ENCODE measurements at places on chromosomes 2 and 18.

DNA sequence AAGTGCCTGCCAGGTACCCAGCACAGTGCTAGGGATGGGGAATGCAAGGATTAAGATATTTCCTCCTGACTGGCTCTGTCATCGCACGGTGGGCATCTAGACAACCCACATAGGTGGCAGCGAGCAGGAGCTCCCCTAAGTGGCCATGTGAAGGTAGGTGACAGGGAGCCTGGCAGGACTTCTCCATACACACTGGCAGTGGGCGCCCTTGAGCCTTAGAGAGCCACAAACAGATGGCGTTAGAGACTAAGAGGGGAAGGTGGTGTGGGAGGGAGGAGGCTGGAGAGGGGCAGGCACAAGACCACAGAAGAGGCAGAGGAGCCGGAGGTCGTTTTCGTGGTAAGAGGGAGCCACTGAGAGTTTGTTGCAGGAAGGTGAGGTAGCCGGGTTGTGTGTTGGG lies 15.2 kb downstream of the PRELID3A start:
- H3K36me3 ChIP-seq = peaks cover 10% of the 10 kb centered on the region
- no peak for DNase-seq
- H3K4me3 ChIP-seq = no peak overlapping the region
- H3K27ac ChIP-seq = no peak overlapping the region
- no peaks in the 10 kb centered on the region for H3K27me3 ChIP-seq
- peaks cover 9% of the 10 kb centered on the region for H3K4me1 ChIP-seq

DNA sequence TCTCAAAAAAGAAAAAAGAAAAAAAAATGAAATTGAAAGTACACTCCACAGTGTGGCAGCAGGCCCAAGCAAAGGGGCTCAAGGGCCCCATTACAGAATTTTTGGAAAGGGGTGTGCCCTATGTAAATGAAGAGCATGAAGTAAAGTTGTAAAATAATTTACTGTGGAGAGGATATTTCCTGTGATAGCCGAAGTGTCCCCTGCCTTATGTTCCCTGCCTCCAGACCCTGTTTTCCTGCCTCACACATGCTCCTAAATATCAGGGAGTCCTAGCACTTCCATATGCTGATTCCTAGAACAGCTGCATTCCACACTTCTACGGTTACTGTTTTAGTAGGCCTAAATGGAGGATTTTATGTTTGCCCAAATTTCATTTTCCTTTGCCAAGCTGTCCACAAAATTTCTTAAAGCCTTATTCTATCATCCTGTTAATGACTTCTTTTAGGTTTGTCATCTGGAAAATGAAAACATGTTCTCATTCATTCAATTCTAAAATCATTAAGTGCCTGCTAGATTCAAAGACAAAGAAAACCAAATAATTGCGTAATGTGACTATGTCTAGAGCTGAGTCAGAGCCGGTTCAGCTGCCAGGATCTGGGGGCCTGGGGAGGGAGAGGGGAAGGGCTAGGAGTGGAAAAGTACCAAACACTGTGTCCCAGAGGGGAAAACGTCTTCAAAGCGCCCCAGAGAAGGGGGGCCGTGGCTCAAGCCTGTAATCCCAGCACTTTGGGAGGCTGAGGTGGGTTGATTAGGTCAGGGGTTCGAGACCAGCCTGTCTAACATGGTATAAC lies 25.9 kb upstream of the IMPA2 start:
- H3K36me3 ChIP-seq = no peaks in the 10 kb centered on the region
- H3K27me3 ChIP-seq = no peaks in the 10 kb centered on the region
- H3K4me1 ChIP-seq = peaks cover 18% of the 10 kb centered on the region
- peak; percentile 80 for DNase-seq
- no peak overlapping the region for H3K4me3 ChIP-seq

GRCh38 chr18:51153659-51154371 lies 43.7 kb downstream of the MEX3C start:
- no peak overlapping the region for H3K27ac ChIP-seq
- H3K4me1 ChIP-seq = no peaks in the 10 kb centered on the region
- no peaks in the 10 kb centered on the region for H3K27me3 ChIP-seq

DNA sequence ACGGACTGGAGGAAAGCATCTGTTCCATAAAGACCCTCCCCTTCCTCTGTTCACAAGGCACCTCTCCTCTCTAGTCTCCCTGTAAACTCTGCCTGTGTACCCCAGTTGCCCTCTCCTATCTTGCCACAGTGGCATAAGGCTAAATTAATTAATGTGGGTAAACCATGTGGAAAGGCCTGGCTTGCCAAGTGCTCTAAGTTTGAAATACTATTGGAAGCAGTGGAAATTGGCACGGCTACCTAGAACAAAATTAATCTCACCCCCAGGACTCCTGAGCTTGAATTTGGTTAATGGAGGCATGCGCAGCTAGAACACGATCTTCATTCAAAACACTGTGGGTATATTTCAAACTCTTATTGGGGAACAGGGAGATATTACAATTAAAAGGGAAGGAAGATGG lies 19.2 kb upstream of the SLC14A2 start:
- H3K36me3 ChIP-seq = no peaks in the 10 kb centered on the region
- H3K27ac ChIP-seq = no peak overlapping the region
- no peak for DNase-seq
- no peak overlapping the region for H3K4me3 ChIP-seq
- no peaks in the 10 kb centered on the region for H3K4me1 ChIP-seq

- no peak overlapping the region for H3K4me3 ChIP-seq
- DNase-seq = no peak
- H3K27me3 ChIP-seq = no peaks in the 10 kb centered on the region
- H3K4me1 ChIP-seq = peaks cover 9% of the 10 kb centered on the region
Observed at GRCh38 chr2:46392561-46393346, 86.6 kb upstream of the TMEM247 start.

GRCh38 chr2:100013892-100014677 lies 128.3 kb downstream of the AFF3 start:
- DNase-seq = peak; percentile 62
- no peaks in the 10 kb centered on the region for H3K27me3 ChIP-seq
- peaks cover 10% of the 10 kb centered on the region for H3K4me1 ChIP-seq
- H3K27ac ChIP-seq = no peak overlapping the region
- H3K4me3 ChIP-seq = no peak overlapping the region

- no peaks in the 10 kb centered on the region for H3K36me3 ChIP-seq
- H3K4me3 ChIP-seq = no peak overlapping the region
- H3K4me1 ChIP-seq = no peaks in the 10 kb centered on the region
- no peaks in the 10 kb centered on the region for H3K27me3 ChIP-seq
Observed at GRCh38 chr2:41954304-41955291, 93.2 kb upstream of the PKDCC start.

- H3K36me3 ChIP-seq = no peaks in the 10 kb centered on the region
- no peak overlapping the region for H3K4me3 ChIP-seq
Observed at GRCh38 chr2:190646780-190647522, 1.9 kb upstream of the NAB1 start.

GRCh38 chr2:44836174-44836573 lies 105.3 kb upstream of the SIX3 start:
- H3K36me3 ChIP-seq = no peaks in the 10 kb centered on the region
- H3K4me1 ChIP-seq = no peaks in the 10 kb centered on the region
- H3K27ac ChIP-seq = no peak overlapping the region
- DNase-seq = no peak
- H3K4me3 ChIP-seq = no peak overlapping the region

DNA sequence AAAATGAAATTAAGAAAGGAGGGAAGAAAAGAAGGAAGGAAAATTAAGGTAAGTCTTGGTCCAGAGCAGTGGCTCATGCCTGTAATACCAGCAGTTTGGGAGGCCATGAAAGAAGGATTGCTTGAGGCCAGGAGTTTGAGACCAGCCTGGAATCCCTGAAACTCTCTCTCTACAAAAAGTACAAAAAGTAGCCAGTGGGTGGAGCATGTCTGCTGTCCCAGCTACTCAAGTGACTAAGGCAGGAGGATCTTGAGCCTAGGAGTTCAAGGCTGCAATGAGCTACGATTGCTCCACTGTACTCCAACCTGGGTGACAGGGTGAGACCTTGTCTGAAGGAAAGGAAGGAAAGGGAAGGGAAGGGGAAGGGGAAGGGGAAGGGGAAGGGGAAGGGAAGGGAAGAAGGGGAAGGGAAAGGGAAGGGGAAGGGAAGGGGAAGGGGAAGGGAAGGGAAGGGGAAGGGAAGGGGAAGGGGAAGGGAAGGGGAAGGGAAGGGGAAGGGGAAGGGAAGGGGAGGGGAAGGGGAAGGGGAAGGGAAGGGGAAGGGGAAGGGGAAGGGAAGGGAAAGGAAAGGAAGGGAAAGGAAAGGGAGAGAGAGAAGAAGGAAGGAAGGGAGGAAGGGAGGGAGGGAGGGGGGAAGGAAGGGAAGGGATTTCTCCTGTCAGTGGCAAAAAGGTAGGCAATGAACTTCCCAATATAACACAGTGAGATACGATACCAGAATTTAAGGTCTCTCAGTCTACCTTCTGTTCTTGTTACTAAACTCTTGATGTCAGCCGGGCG lies 412.8 kb downstream of the CMPK2 start:
- no peak for DNase-seq
- H3K27me3 ChIP-seq = no peaks in the 10 kb centered on the region
- no peaks in the 10 kb centered on the region for H3K4me1 ChIP-seq
- no peak overlapping the region for H3K27ac ChIP-seq

DNA sequence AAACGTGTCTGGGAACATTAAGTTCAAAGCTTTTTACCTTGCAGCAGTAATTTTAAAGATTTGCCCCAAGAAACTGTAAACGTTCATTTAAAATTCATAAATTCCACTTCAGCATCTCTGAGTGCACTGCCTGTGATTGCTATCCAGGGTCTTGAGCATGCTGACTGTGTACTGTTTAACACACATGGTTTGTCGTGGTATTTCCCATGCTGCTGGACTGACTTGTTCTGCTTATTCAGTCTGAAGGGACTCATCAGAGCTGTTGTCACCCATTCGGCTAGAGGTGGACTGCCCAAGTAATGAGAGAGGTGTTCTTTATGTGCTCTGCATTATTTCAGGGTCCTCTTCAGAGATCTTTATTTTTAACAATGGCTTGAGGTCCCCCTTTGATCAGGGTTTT lies 53.1 kb downstream of the RHBDD1 start:
- H3K27ac ChIP-seq = no peak overlapping the region
- DNase-seq = no peak
- H3K4me3 ChIP-seq = no peak overlapping the region
- no peaks in the 10 kb centered on the region for H3K27me3 ChIP-seq
- no peaks in the 10 kb centered on the region for H3K4me1 ChIP-seq

GRCh38 chr18:51137026-51137729 lies 60.3 kb downstream of the MEX3C start:
- H3K4me3 ChIP-seq = no peak overlapping the region
- no peak overlapping the region for H3K27ac ChIP-seq
- peak; percentile 47 for DNase-seq
- no peaks in the 10 kb centered on the region for H3K36me3 ChIP-seq

GRCh38 chr2:42361728-42362283 lies 789 bp upstream of the COX7A2L start:
- peak overlapping the region; percentile 78 for H3K4me3 ChIP-seq

- H3K36me3 ChIP-seq = no peaks in the 10 kb centered on the region
- no peaks in the 10 kb centered on the region for H3K4me1 ChIP-seq
- H3K27ac ChIP-seq = no peak overlapping the region
- no peak overlapping the region for H3K4me3 ChIP-seq
- no peak for DNase-seq
Observed at GRCh38 chr2:552906-553305, 124.3 kb downstream of the TMEM18 start.

GRCh38 chr18:45993438-45993837 lies 26.3 kb upstream of the EPG5 start:
- H3K27ac ChIP-seq = no peak overlapping the region
- no peak overlapping the region for H3K4me3 ChIP-seq
- no peak for DNase-seq
- peaks cover 3% of the 10 kb centered on the region for H3K4me1 ChIP-seq

GRCh38 chr2:223043164-223043941 lies 8.6 kb upstream of the KCNE4 start:
- no peak for DNase-seq
- H3K4me3 ChIP-seq = no peak overlapping the region
- H3K27me3 ChIP-seq = no peaks in the 10 kb centered on the region
- H3K36me3 ChIP-seq = no peaks in the 10 kb centered on the region
- H3K27ac ChIP-seq = no peak overlapping the region
- H3K4me1 ChIP-seq = no peaks in the 10 kb centered on the region

DNA sequence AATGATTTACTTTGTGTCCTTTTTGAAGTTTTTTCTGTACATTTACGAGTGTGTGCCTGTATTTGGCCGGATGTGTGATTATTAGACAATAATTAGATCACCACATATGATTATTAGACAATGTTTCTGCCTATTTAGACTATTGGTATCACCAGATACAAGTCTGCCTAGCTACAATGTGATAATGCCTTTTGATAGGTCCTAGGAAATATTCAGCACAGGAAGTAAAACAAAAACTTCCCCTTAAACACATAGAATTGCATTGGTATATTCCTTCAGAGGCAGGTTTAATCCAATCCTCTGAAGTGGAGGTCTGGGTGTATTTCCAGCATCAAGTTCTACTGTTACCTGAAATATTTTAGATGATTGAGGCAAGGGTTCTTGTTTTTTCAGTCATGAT lies 275.1 kb downstream of the TGIF1 start:
- no peaks in the 10 kb centered on the region for H3K27me3 ChIP-seq
- DNase-seq = no peak
- H3K4me1 ChIP-seq = peaks cover 23% of the 10 kb centered on the region

- H3K27ac ChIP-seq = peak overlapping the region; percentile 38
- H3K36me3 ChIP-seq = no peaks in the 10 kb centered on the region
- H3K4me1 ChIP-seq = peaks cover 7% of the 10 kb centered on the region
- no peak overlapping the region for H3K4me3 ChIP-seq
- H3K27me3 ChIP-seq = no peaks in the 10 kb centered on the region
Observed at GRCh38 chr2:98649992-98650375, 41.6 kb downstream of the UNC50 start.

DNA sequence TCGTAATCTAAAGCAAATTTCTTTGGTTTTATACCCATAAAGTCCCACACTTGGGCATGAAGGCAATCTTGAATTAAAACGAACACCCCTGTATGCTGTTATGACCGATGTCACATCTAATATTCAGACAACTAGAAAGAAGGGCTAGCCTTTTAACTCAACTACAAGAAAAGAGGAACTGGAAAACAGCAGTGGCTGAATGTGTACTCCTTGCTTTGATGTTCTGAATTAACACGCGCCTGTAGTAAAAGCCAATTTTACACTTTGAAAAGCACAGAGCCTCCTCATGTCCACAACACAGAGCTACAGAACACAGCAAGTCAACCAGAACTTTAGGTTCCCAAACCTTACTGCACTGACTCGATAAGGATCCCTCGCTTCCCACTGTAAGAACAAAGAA lies 147.6 kb downstream of the HDAC4 start:
- H3K4me3 ChIP-seq = no peak overlapping the region
- H3K4me1 ChIP-seq = peaks cover 57% of the 10 kb centered on the region
- H3K36me3 ChIP-seq = no peaks in the 10 kb centered on the region
- no peak for DNase-seq

- H3K27me3 ChIP-seq = no peaks in the 10 kb centered on the region
- H3K4me3 ChIP-seq = no peak overlapping the region
- DNase-seq = no peak
Observed at GRCh38 chr2:68214381-68214780, 38.0 kb downstream of the PPP3R1 start.

- DNase-seq = no peak
- H3K27ac ChIP-seq = no peak overlapping the region
- no peaks in the 10 kb centered on the region for H3K36me3 ChIP-seq
- H3K27me3 ChIP-seq = no peaks in the 10 kb centered on the region
Observed at GRCh38 chr18:52970686-52971085, 630.7 kb downstream of the DCC start.

Data from upper lobe of left lung (tissue), 6 donors.